ENCODE measurements at places on chromosomes 3 and 15. TPM values are rescaled to one million over a fixed set of nuclear protein-coding genes. Genes with fewer than 3 reads are reported as not detected.

CPLX3 gene
- not detected for total RNA-seq

ABHD14A gene
- 12.9 TPM for total RNA-seq

CCDC191 gene
- 4.2 TPM for total RNA-seq

MASP1 gene
- 178 TPM for total RNA-seq

HIGD2B gene
- total RNA-seq, result not detected

PLXNA1 gene
- 87.7 TPM for total RNA-seq

SYNPR gene
- total RNA-seq, result not detected

ALPK3 gene
- total RNA-seq, result 0.87 TPM

CCDC174 gene
- total RNA-seq, result 14.0 TPM

NR1I2 gene
- not detected for total RNA-seq

KBTBD13 gene
- under 0.01 TPM for total RNA-seq

PROK2 gene
- not detected for total RNA-seq

PLSCR2 gene
- not detected for total RNA-seq

DAZL gene
- not detected for total RNA-seq

TMC3 gene
- total RNA-seq, result not detected

ANAPC13 gene
- total RNA-seq, result 115 TPM

CAMKV gene
- not detected for total RNA-seq

DUOX2 gene
- not detected for total RNA-seq

CHL1 gene
- total RNA-seq, result 8.9 TPM

MYLK gene
- total RNA-seq, result 325 TPM

Data from smooth muscle cell of trachea (primary cell).